ENCODE measurements at places on chromosomes 6 and 20.

- DNase-seq: no peak
These were observed 272.3 kb downstream of the KHDRBS2 start for GRCh38 chr6:62013719-62014118.

- no peak for DNase-seq
These were observed 18.2 kb downstream of the VTA1 start for GRCh38 chr6:142165227-142165626.

- no peak for DNase-seq
These were observed 120.1 kb upstream of the ADGRF1 start for GRCh38 chr6:47162231-47162630.

DNA sequence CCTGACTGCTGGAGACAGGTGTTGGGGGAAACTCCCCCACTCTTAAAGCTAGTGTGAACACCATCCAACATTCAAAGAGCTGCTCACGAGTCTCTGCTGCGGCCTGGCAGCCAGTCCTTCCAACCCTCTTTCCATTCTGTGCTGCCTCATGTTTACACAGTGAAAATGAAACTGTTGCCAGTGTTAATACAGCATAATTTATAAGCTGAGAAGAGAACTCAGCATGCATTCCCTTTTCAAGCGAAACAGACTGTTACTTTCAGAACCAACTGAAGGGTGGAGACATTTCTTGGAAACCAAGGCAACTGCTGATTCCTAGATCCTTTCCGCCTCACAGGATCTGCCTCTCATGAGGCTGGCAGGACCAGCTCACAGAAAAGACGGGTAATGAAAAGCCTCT is 533.8 kb upstream of the ID4 start:
- DNase-seq: no peak
